Cardiac fibroblast (primary cell): ENCODE measurements at places on chromosomes 11 and 22.
A peak's percentile ranks its signal among the peaks of the same experiment; 100 is the strongest.

- DNase-seq: no peak
Measured at GRCh38 chr11:70897429-70897828, 354.9 kb downstream of the SHANK2 start.

GRCh38 chr11:68340003-68340767 lies 27.8 kb downstream of the LRP5 start:
- DNase-seq: no peak

- DNase-seq: no peak
Measured at GRCh38 chr11:86247608-86248007, 3.1 kb downstream of the EED start.

GRCh38 chr22:28116219-28116673 lies 197.2 kb upstream of the PITPNB start:
- DNase-seq: peak; percentile 92

GRCh38 chr11:112470355-112470754 lies 209.7 kb upstream of the PLET1 start:
- peak; percentile 14 for DNase-seq

GRCh38 chr11:28303477-28304191 lies 195.4 kb downstream of the METTL15 start:
- peak; percentile 18 for DNase-seq
